ENCODE measurements at places on chromosomes 7 and 10. TPM values are rescaled to one million over a fixed set of nuclear protein-coding genes. Genes with fewer than 3 reads are reported as not detected.

The NUDT13 gene
- 6.0 TPM for polyA plus RNA-seq

The CALML5 gene
- not detected for polyA plus RNA-seq

The GHRHR gene
- polyA plus RNA-seq, result not detected

The TSPAN13 gene
- polyA plus RNA-seq, result 0.26 TPM

GRCh38 chr7:144857463-144857862 lies 21.6 kb upstream of the TPK1 start:
- no peak for DNase-seq

DNA sequence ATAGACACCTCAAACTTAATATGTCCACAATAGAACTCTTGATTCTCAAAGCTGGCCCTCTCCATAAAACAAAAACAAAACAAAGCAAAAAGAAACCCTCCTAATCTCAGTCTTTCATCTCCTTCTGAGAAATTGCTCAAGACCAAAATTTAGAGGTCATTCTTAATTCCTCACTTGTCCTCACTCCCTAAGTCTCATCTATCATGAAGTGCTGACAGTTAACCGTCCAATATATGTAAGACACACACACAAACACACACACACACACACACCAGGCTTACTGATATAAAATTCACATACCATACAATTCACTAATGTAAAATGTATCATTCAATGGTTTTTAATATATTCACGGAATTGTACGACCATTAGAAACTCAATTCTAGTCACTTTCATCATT lies 17.0 kb upstream of the SVIL start:
- DNase-seq, result no peak

DNA sequence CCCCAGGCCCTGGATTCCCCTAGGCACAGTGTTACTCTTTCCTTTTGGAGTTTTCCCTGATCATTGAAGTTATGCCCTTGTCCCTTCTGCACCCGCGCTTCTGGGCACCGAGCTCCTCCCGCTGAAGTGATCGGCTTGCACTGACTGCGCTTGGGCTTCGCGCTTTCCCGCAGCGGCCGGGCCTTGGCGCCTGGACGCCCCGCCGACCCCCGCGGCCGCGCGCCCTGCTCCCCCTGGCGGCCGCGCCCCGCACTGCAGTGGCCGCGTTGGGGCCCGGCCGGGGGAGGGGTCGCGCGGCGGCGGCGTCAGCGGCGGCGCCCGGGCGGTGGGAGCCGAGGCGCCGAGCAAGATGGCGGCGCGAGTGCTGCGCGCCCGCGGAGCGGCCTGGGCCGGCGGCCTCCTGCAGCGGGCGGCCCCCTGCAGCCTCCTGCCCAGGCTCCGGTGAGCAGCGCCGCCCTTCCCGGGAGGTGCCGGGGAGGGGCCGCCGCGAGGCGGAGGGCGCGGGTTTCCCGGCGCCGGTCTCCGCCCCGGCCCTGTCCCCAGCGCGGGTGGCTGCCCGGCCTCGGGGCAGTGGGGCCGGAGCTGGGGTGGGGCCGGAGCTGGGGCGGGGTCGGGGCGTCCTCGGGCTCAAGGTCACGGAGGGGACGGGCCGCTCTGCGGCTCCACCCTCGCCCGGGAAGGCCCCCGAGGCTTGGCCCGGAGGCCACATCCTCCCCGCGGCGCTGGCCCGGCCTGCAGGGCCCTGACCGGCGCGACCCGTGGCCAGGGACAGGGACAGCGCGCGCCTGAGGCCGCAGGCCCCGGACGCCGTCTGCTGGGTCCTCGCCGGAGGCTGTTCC lies at the start of gene NIPSNAP2:
TSS of gene NIPSNAP2 (plus strand) at position 325 of the 839 bp plus-strand sequence. CDS start at position 350, 25 bp downstream.
- DNase-seq, result peak; percentile 99

DNA sequence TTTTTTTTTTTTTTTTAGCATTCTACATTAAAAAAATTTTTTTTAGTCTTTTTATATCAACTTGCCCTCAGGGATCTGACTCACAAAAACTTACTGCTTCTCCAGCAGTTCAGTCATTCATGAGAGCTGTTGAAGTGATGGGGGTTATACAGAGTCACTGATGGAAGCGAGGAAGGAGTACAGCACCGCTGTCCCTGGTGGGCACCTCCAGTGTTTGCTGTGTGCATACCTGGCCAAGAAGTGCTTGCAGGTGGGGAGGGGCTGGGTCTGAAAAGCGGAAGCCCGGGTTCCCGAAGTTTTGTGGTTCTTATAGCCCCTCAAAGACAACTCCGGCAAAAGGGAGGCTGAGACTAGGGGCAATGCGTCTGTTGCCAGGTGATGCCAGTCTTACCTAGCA lies 46.2 kb downstream of the MINDY4 start:
- no peak for DNase-seq
